ENCODE measurements at places on chromosomes 4 and X.

GRCh38 chr4:37451656-37452055 lies 207.1 kb downstream of the NWD2 start:
- no peak for DNase-seq

DNA sequence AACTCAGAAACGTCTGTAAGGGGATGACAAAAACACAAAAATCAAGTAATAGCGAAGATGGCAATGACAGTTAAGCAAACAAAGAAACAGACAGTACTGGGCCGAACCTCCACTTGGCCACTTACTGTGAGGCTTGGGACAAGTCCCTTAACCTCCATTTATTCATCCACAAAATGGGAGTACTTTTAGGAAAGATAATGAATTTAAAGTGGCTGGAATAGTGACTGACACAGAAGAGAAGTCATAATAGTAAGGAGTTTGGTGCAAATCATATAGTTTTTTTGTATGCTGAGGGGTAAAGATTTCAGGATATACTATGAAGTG lies 1.4 kb upstream of the TLR6 start:
- no peak for DNase-seq

DNA sequence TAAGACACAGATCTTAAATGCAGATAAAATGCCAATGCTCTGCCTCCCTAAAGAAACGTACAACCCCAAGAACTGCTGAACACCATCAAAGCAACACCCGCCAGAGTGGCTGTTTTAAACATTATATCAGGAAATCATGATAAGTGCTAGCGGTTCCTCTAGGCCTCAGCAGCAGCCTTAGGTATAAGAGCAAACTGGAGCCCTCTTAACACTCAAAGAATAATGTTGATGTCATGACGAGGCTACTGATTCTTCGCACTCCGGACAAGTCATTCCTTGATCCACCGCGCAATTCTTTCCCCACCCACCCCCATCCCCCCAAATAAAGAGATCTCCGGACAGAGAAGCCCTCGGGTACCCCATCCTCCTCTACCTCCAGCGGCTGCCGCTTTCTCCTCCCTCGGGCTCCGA lies 507 bp downstream of the LIN54 start:
- peak; percentile 44 for DNase-seq

DNA sequence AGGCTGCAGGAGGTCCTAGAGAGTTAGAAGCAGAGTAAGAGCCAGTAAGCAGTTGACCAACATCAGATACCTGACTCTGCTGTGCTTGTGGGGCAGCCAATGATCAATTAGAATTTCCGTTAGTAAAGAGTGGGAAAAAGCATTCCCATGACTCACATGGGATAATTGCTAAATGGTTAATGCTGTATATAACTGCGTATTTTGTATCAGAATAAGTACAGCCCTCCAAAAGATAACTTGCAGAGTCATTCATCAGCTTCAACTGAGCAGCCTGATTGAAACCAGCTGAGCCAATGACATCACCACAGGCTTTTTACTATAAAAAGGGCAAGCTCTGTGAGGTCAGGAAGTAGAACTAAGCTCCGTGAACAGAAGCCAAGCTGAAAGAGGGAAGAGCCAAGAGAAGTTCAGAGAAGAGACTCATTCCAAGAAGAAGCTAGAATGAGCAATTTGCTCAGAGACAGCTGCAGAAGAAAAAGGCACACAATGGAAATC lies 67.9 kb downstream of the PPP3CA start:
- DNase-seq, result no peak

- DNase-seq, result no peak
Measured at GRCh38 chrX:152646961-152647360, 9.3 kb downstream of the GABRQ start.

DNA sequence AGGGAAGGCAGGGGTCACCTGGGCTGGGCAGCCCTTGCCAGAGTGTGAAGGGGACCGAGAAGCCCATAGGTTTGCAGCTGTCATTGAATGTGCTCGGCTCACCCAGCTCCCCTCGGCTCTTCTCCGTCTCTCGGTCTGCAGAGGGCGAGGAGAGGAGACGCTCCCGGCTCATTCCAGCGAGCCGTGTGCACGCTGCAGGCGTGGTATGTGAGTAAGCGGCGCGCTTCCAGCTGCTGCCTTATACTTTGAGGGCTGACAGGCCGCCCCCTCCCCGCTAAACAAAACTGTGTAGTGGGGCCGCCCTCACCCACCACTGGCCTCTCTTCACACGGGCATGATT lies 23.0 kb upstream of the BCORL1 start:
- no peak for DNase-seq

DNA sequence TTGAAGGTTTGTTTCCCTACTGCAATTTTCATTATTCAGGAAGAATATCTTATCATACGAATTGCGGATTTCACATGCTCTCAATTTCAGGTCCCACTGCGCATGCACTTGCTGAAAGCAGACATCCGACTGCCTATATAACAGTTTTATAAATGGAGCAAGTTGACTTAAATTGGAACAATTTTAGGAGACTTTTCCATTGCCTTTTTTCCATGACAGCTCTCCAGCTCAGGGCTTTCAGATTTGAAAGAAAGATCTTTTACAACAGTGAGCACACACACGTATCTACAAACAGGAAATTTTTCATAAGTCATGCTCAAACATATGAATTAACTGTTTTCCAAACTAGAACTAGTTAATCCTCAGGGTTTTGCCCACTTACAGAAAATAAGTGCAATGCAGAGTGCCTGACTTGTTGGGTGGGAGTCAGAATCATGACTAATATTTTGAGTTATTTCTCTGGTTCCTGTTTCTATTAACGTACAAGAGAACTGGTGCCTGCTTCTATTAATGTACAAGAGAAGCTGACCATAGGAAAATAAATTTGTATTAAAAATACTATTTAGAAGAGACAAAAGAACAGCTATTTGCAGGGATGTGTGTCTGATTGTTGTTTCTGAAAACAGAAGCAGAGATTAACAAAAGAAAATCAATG lies 137.9 kb downstream of the GPC3 start:
- DNase-seq, result no peak

- no peak for DNase-seq
Measured at GRCh38 chr4:109149836-109150235, 152.6 kb downstream of the COL25A1 start.

GRCh38 chr4:142874684-142875083 lies 28.6 kb upstream of the INPP4B start:
- DNase-seq, result no peak

GRCh38 chrX:119638725-119639471 lies 32.7 kb upstream of the NKRF start:
- DNase-seq, result no peak

DNA sequence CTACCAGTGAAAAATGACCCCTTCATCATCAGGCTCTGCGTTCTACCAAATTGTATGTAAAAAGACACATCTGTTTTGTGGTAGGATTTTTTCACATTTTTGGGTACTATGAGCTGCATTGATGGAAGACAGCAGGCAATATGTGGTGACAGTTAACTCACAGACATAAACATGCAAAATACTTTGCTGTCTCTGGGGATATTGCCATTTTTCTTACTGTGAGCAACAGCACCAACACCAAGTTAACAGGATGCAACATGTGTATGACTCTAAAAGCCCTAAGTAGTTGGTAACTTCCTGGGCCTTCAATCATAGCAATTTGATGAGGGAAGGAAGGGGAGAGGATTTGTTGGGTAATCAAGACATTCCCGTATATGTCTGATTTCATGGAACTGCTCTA lies 56.4 kb upstream of the DRP2 start:
- DNase-seq, result no peak

GRCh38 chr4:139903845-139904244 lies 238.2 kb downstream of the MGST2 start:
- DNase-seq, result no peak

DNA sequence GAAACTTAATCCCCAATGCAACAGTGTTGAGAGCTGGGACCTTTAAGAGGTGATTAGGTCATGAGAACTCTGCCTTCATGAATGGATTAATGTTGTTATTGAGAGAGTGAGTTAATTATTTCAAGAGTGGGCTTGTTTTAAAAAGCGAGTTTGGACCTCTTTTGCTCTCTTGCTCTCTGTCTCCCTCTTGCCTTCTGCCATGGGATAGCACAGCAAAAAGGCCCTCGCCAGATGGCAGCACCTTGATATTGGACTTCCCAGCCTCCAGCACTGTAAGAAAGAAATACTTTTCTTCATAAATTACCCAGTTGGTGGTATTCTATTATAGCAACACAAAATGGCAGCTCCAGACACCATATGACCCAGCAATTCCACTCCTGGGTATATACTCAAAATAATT lies 7.0 kb upstream of the ATP6AP2 start:
- no peak for DNase-seq

- DNase-seq, result no peak
Measured at GRCh38 chr4:144371485-144371884, 231.0 kb upstream of the GYPA start.

DNA sequence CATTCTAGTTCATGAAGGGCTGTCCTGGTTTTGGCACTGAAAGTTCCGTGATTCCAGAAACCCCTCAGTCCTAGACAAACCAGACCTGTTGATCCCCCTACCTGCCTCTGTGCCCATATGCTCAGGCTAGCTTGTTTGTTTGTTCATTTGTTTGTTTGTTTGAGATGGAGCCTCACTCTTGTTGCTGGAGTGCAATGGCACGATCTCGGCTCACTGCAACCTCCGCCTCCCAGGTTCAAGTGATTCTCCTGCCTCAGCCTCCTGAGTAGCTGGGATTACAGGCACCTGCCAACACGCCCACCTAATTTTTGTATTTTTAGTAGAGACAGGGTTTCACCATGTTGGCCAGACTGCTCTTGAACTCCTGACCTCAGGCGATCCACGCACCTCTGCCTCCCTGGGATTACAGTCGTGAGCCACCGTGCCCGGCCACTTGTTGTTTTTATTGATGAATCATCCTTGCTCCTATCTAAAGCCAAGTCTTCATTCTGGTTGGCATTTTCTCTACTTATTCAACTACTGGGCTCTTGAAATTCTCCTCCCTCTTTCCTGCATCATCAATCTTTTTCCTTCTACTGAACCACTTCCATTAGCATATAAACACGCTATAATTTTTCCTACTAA lies 86.3 kb upstream of the BMP2K start:
- DNase-seq, result no peak

DNA sequence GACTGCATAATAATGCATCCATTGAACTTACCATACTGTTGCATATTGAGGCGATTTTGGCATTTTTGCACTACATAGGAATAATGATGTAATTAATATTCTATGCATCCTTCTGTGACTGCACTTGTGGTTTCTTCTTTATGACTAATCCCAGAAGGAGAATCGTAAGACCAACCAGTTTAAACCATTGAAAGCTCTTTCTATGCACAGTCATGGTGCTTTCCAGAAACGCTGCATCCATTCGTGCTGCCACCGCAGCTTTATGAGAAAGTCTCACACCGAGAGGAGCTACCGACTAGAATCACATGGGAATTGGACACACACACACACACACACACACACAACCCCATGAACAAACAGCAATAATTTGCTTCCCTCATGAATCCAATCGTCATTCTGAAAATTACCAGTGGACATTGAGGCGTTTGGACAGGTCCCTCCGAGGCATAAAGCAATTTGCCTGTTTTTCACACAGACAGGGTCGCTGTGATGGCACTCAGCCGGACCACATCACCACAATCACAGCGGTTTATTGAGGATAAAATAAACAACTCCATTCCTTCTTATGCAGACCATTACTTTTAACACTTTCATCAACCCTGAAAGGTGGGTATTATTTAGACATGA lies 64.2 kb downstream of the PACRGL start:
- DNase-seq, result no peak

DNA sequence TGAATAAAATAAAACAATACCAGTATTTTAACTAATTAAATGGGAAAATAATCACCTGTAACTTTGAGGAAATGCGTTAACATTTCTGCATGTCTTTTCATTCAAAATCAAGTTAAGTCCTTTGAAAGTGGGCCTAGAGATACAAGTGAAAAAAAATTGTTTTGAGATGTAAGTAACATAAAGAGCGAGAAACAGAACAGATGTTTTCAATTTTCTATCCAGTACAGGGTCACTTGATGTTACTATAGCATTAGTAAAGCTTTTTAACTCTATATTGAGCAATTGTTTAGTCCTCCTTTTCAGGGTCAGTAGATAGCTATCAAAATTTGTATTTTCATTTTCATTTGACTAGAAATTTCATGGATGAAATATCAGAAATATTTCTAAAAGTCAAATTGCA lies 761.4 kb downstream of the CCSER1 start:
- DNase-seq, result no peak

DNA sequence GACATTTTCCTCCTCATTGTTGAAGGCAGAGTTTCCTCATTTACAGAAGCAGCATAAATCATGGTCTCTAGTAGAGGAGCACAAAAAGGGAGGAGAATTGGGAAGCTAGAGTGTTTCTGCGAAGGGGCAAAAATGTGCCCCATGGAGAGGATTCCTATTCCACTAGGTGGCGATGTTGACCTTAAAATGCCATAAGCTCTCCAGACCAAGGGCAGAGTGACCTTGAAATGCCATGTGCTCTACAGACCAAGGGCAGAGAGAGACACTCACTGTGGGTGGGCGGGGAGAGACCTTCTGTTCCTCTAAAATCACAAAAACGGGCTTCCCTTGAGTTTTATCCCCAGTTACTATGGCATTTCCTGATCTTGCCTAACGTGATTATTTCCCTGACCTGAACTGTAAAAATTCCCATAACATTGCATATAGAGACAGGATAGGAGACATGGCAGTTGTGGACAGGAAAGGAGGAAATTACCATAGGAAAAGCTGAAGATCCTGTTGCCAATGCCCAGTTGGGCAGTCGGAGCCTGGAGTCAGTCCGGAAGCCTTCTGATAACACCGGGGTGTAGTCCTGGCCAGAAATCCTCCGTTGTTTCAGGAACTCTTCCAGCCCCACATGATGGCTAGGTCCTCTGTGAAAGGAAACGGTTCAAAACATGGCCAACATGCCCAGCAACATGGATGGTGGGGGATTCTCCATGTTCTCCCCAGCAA lies 567.7 kb downstream of the MAGEB5 start:
- no peak for DNase-seq

GRCh38 chrX:47172549-47172948 lies 21.1 kb upstream of the UBA1 start:
- DNase-seq, result no peak

DNA sequence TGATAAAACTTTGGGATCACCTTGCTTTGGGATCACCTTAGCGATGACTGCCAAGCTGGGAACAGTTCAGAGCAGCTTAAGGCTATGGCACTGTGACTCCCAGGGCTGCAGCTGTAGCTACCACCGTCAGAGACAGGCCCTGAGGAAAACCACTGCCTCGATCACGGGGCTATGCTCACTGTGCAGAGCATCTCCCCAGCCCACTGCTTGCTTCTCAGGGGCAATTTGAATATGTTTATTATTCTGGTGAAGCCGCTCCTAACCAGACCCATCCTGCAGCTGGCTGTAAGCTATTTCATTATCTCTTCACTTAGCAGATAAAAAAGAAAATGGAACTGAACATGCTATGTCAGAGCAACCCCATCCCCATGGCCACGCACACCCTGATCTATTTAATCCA lies 328.5 kb downstream of the EVC2 start:
- DNase-seq, result no peak

DNA sequence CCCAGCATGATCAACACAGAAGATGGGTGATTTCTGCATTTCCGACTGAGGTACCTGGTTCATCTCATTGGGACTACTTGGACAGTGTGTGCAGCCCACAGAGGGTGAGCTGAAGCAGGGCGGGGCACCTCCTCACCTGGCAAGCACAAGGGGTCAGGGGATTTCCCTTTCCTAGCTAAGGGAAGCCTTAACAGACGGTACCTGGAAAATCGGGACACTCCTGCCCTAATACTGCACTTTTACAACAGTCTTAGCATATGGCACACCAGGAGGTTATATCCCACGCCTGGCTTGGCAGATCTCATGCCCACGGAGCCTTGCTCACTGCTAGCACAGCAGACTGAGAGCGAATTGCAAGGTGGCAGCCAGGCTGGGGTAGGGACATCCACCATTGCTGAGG lies 92.9 kb upstream of the GRID2 start:
- no peak for DNase-seq

GRCh38 chr4:101258883-101259282 lies 88.4 kb downstream of the PPP3CA start:
- no peak for DNase-seq
